ENCODE measurements at places on chromosomes 12 and 14.

GRCh38 chr12:22543246-22544037 lies 900 bp downstream of the C2CD5 start:
- peak; percentile 39 for DNase-seq

DNA sequence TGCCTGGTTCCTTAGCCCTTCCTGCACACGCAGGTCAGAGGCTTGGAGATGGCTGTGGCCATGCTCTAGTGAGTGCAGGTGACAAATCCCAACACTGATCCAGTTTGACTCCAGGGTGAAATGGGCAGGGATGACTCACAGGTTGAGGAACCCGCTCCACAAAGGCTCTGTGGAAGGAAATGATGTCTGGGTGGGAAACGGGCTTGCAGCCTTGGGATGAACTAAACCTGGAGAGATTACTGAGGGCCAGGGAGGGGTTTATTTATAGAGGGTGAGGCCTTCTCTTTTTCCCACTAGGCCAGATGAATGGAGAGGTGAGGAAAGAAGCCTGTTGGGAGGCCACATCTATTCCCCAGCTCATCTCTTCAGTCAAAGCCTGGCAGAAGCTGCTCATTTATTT lies 29.3 kb upstream of the EMP1 start:
- no peak for DNase-seq

DNA sequence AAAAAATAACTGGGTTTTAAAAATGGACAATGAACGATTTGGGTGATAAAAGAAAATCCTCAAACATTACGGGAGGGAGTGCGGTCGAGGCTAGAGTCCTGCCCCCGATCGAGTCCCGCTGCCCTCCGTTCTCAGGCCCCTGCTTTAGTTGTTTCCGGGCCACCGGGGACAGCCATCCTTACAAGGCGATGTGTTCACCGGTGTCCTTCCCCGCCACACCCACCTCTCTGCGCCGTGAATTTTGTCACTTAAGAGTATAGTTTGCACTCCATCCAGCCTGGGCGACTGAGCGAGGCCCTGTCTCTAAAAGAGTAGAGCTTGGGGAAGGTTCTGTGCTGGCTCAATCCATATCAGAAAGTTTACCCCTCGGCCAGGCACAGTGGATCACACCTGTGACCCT lies 2.9 kb downstream of the ULK1 start:
- no peak for DNase-seq

- DNase-seq: no peak
Measured at GRCh38 chr14:82354126-82354525, 820.5 kb upstream of the SEL1L start.

All from HuH-7 (cell line).